ENCODE measurements at places on chromosomes 7 and 10.
A peak's percentile ranks its signal among the peaks of the same experiment; 100 is the strongest.

GRCh38 chr7:70006261-70006920, 408.1 kb downstream of the AUTS2 start:
- no peak for DNase-seq

- no peak for DNase-seq
These were observed 1277.1 kb downstream of the REEP3 start for GRCh38 chr10:64798297-64798696.

- no peak for DNase-seq
These were observed 33.6 kb downstream of the PDE1C start for GRCh38 chr7:32036557-32036956.

DNA sequence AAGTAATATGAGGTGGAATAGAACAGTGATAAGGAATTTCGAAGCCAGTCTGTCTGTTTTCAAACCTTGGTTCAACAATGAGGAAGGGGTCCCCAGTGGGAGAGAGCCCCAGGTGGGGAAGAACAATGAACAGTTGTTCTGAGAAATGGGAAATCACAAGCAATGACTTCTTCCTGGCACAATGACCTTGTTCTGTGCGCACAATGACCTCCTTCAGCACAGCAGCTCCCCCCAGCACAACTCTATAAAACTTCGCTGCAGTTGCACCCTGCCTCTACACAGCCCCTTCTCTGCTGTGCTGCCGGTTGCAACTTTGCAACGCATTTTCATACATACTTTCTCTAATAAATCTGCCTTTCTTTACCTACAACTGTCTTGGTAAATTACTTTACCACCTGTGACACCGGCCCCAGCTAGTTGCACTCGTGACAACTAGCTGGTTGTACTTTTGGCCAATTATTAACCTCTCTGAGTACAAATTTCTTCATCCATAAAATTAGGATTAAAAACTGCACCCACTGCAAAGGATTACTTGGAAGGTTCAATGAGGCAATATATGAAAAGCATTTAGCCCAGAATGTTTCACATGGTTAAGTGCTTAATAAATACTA, 40.5 kb downstream of the ASB4 start:
- DNase-seq: no peak

DNA sequence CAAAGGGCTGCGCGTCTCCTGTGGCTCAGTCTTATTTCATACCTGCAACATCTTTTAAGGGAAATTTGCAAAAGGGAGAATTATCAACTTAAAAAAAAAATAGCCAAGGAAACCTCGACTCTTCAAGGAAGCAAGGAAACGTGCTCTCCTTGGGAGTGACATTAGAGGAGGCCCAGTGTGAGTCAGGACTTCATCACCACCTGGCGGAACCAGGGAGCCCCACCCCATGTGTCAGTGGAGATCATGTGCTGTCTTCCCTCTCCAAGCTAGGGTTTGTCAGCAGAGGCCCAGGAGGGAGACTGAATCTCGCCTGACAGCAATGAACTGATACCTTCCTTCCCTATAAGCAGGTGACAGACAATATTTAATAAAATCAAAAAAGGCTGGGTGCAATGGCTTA, 28.9 kb downstream of the POR start:
- peak; percentile 52 for DNase-seq

DNA sequence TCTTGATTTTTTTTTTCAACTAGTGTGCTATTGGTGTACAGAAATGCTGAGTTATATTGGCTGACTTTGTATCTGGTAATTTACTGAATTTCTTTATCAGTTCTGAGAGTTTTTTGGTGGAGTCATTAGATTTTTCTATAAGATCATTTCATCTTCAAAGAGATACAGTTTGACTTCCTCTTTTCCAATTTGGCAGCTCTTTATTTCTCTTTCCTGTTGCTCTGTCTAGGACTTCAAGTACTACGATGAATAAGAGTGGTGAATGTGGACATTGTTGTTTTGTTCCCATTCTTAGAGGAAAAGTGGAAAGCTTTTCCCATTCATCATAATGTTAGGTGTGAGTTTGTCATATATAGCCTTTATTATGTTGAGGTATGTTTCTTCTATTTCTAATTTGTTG, 50.2 kb downstream of the LOXL4 start:
- no peak for DNase-seq

GRCh38 chr7:157396316-157397035, 59.7 kb downstream of the DNAJB6 start:
- no peak for DNase-seq

DNA sequence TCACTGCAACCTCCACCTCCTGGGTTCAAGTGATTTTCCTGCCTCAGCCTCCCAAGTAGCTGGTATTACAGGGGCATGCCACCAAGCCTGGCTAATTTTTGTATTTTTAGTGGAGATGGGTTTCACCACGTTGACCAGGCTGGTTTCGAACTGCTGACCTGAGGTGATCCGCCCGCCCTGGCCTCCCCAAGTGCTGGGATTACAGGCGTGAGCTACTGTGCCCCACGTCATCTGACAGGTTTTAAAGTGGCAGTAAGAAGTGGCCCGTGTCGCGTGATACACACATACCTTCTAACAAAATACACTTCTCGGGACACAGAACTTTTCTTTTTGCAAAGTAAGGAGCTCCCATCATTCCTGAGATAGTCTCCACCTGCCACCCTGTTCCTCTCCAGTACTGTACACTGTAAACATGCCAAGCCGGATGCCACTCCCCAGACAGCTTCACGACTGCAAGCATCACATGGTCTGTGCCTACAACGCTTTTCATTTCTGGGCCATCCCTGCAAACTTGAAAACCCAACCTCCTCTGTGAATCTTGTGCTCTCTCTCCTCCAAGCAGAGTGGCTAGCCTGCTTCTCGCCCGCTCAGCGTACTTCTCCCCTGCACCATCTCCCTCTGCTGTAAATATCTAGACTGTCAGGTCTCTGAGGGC, 256.3 kb upstream of the KLF14 start:
- DNase-seq: no peak

DNA sequence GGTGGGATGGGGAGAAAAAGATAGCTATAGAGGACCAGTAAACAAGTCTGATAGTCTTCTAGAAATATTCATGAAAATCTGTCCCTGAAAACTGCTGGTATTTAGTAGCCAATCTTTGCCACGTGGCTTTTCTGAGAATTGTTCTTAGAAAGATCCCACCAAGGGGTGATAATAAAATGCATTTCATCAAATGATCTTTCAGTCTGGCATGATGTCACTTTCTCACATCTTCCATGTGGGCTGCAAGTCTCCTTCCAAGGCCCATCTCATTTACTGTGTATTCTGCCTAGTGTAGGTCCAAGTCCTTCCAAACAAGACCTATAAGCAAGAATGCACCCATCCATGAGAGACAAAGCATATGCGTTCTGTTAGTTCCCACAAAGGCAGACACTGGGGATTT, 226.0 kb downstream of the CHCHD3 start:
- no peak for DNase-seq

- DNase-seq: no peak
These were observed 99.3 kb upstream of the DDC start for GRCh38 chr7:50664461-50664922.

GRCh38 chr10:6778992-6779701, 199.1 kb upstream of the PRKCQ start:
- no peak for DNase-seq

DNA sequence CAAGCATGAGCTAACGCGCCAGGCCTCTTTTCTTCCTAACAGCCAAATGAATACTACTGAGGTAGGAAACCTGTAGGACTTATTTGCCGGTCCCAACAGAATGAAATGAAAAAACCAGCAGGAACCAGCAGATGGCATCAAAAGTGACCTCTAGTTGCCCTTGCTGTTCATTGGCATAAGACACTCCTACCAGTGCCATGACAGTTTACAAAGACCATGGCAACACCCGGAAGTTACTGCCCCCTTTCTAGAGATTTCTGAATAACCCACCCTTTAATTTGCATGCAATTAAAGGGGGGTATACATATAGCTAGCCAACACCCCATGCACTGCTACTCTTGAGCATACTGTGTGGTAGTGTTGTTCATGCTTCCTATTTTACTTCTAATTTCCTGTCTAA, 65.2 kb downstream of the ATE1 start:
- no peak for DNase-seq

DNA sequence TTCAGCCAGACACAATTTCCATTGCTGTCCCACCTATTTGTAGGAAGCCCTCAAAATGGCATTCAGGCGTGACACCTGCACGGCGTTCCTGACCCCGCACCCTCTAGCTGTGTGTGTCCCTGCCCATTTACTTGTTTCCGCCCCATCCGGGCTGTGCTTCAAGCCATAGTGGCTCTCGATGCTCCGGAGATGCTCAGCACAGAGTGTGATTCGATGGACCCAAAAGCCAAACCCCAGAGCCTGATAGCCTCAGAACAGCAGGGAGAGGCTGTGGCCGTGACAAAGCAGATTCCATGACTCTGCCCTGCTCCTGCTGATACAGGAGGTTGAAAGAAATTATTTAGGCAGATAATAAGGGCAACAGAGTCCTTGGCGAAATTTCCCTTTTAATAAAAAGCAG, 13.4 kb downstream of the BUD31 start:
- no peak for DNase-seq

Measured in suppressor macrophage (primary cell).